ENCODE measurements at places on chromosomes 5 and 9.

GRCh38 chr5:88820581-88820980 is 62.4 kb downstream of the MEF2C start:
- no peak for DNase-seq

DNA sequence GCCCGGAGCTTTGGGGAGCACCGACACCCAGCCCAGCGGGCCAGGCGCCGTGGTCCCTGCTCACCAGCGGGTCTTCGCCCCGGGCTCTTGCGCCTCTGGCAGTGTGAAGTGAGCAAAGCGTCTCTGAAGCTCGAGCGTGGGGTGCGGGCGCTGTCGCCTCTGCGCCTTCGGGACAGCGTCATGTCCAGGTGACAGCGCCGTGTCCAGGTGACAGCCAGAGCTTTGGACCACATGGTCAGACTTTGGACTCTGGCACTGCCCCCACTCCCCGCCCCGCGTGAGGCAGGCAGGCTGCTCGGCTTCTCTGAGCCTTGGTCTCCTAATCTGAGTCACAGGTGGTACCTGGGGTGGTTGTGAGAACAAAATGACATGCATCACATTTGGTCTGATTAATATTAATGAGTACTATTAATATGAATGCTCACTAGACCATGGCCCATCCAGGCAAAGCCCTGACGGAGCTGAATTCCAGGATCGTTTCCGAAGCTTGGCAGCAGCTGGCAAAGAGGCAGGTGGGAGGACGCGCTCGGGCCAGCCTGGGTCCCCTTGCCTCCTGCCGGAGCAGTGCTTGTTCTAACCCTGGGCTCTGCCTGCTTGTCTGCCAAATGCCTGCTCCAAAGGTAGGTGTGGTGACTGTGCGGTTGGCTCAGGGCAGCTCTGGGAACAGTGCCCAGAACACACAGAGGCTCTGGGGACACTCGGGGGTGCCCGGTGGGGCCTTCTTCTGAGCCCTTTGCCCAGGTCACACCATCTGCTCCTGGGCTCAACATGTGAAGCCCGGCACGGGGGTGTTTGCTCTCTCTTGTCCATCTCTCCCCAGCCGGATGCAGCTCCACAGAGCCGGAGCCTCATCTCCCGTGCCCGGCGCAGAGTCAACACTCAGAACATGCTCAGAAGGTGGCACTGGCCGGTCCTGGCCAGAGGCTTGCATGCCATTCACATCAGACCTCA is 157.1 kb downstream of the OLFM1 start:
- no peak for DNase-seq

- DNase-seq, result no peak
Measured at GRCh38 chr5:36683821-36684434, 77.5 kb downstream of the SLC1A3 start.

- no peak for DNase-seq
Measured at GRCh38 chr9:101409079-101409477, 10.4 kb downstream of the ZNF189 start.

- no peak for DNase-seq
Measured at GRCh38 chr5:96093340-96093739, 131.7 kb upstream of the ELL2 start.

- DNase-seq, result no peak
Measured at GRCh38 chr5:77492653-77493000, 511 bp upstream of the WDR41 start.

Measured in activated T-helper 9 cell treated with anti-CD3 and anti-CD28 coated beads, Interleukin-2, amount 50 U/mL, for 16 hours (primary cell).